ENCODE measurements at places on chromosomes 4 and X.
A peak's percentile ranks its signal among the peaks of the same experiment; 100 is the strongest.

DNA sequence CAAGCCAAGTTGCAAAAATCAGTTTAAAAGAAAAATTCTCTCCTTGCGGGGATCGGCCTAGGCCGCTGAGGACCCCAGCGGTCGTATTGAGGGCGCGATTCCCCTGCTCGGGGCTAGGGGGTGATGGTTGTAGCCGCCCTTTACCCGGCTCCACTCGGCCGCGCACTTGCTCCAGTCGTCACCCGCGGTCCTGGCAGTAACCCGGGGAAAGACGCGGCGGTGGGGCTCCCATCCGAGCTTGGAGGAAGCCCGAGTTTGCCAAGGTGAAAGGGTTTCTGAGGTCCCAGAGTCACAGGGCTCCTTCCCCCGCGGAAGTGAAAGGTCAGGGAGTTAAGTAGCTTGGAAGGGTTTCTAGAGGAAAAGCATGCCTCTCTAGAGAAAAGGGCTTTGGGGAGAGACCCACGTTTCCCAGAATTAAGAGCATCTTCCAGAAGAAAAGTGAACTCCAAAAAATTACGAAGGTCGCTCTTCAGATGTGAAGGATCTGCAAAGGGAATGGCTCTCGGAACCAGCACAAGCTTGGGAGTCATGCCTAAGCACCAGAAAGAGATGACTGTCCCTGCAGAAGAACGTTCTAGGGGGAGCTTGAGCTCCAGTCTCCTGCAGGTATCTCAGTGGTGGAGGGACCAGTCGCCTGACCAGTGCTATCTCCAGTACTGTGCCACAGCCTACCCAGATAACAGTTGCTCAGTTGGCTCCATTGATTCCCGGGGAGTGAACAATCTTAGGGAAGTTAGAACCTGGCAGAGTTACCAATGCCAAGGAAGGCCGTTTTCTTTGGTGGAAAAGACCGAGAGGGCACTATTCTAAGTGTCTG is 875 bp downstream of the LAP3 start:
- peak; percentile 57 for DNase-seq

- peak; percentile 79 for DNase-seq
Measured at GRCh38 chr4:77203380-77204197, 46.6 kb downstream of the CCNG2 start.

DNA sequence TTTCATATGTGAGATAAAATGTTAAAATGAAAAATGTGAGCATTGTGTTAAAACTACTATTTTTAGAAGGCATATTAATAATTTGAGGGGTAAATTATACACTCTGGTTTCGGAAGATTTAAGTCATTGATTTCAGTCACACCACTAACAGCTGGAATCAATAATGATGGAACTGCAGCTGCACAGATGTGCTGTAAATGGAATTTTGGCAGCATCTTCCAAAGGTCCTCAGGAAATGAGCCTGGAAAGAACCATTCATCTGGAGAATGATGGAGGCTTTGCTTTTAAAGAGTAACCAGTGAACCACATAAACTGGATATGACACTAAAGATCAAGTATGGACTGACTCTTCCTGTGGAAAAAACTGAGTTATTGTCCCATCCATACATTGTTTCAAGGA is 759.0 kb upstream of the EPHA5 start:
- DNase-seq: no peak

GRCh38 chr4:150297861-150298474 is 219.7 kb downstream of the DCLK2 start:
- peak; percentile 56 for DNase-seq

DNA sequence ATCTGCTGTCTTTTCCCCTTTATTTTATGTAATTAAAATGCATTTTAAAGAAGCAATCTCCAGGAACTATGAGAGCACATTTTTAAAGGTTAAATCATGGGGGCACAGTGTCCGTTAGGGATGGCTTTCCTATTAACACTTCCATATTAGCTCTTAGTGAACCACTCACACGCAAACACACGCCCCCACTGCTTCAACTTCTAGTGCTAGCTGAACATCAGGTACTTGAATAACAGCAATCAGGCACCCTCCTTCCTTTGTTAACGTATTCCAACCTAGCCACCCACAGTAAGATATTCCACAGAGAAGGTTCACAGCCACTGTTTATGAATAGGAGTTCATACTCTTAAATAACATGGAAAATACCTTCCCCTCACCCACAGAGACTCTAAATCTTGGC is 9.3 kb downstream of the TMEM255A start:
- no peak for DNase-seq

DNA sequence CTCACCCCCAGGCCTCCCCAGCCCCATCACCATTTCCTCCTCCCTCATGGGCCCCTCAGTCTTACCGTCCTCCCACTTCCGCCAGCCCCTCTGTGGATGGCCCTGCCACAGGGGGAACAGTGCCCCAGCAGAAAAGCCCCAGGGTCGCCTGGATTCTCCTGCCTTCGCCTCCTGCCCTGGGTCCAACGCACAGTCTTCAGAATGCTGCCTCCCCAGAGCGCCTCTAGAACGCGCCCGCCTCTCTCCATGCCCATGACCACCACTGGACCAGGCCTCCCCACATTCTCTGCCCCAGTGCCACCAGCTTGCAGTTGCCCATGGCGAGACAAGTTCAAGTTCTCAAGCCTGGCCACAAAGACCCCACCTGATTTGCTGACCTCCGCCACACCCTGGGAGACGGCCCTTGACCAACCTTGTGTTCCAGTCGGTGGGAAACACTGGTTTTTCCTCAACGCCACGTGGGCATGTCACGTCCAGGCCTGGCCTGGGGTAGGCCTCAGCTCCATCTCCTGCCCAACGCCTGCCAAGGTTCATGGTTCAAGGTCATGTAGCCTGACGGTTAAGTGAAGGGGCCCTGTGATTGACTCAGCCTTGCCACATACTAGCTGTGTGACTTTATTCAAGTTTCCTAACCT is 634 bp upstream of the PLXNB3 start:
- no peak for DNase-seq

DNA sequence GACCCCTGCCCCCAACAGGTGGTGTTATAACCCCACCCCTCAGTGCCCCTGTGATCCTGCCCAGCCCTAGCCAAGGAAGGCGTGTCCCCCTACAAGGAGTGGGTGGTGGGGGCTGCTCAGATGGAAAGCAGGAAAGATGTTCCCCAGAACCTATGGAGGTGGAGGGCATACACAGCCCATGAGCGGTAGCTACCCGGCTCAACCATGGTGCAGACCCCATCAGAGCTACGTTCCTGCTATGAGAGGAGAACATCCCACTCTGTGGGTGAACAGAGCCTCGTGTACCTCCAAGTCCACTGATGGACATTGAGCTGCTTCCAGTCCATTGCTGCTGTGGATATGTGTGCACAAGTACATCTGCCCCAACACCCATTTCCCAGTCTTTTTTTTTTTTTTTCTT is 71.1 kb downstream of the SHOX start:
- no peak for DNase-seq

DNA sequence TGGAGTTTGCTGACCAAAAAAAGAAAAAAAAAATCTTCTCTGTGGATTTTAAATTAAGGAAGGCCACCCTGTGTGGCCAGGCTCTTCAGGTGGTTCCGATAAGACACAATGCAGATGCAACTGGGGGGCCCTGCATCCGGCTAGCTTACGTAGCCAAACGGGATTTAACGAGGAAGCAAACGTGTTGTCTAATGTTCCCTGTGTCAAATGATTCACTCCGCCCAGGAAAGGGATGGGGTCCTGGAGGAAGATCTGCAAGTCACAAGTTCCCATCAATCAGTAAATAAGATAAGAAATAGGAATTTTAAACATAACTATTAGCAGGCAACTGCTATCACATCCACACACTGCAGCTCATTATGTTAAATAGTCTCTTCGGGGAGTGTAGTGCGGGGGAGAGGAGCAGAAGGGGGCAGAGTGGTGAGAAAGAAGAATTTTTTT is 216.4 kb upstream of the GYPA start:
- no peak for DNase-seq

DNA sequence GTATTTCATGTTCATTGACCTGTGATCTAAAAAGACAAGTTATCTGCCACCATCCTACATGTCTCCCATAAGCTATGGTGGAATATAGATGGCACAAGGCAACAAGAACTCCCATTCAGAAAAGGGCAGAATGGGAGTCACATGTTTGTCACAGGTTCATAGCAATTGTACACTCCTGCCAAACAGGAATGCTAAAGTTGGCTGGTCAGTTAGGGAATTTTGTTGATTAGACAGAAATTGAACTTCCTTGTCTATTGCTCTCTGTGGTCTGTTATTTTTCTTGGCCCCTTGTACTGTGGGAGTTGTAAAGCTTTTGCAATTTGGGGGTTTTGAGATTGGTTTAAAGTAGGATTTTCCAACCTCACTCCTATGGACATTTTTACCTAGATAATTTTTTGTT is 101.7 kb upstream of the SOD3 start:
- DNase-seq: no peak

- peak; percentile 68 for DNase-seq
Measured at GRCh38 chr4:1285790-1286553, 3.7 kb upstream of the MAEA start.

DNA sequence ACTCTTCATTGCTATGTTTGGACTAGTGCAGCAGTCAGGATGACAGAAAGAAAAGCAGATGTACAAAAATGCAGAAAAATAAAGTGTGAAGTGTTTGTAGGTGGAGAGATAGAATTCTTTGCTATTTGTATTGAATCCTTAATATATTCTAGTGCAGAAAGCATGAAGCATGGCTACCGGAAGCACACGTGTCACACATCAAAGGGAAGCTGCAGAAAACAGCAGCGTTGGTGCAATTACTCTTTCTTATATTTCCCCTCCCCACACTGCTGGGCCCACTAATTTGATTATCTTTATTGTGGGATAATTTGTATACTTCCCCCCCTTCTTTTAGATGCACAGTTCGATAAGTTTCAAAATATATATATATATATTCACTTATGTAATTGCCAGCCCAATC is 35.9 kb upstream of the TAPT1 start:
- DNase-seq: no peak

- DNase-seq: no peak
Measured at GRCh38 chrX:39070009-39070408, 268.8 kb downstream of the MID1IP1 start.

GRCh38 chr4:184649971-184650855 is 675 bp downstream of the PRIMPOL start:
- DNase-seq: peak; percentile 57

DNA sequence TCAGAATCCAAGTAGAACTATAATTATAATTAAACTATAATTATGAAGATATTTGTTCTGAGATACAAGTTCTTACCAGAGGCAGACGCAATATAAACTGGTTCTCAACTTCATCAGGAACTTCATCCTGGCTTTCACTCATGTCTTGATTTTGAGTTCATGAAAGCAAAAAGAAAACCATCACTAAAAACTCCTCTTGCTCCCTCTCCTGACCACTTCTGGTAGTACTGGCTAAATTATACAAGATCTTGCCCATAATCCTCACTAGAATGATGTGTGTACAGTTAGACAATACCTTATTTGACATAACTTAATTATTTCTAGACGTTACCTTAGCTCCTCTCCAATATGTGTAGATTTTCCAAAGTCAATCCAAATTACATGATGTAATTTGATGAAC is 3.7 kb downstream of the TAF7L start:
- peak; percentile 44 for DNase-seq

- DNase-seq: no peak
Measured at GRCh38 chrX:42399632-42400024, 378.3 kb downstream of the PPP1R2C start.

DNA sequence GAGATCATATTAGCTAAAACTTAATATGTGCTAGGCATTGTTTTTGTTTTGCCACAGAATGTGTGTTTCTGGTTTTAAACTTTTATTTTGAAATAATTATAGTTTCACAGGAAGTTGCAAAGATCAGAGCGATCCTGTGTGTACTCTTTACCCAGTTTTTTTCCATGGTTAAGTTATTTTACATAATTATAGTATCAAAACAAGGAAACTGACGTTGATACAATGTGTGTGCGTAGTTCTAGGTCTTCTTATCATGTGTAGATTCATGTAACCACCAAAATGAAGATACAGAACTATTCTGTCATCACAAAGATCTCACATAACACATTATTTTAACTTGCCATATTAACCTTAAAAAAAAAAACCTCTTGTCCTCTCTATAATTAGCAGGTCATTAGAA is 69.2 kb downstream of the BLTP1 start:
- no peak for DNase-seq

DNA sequence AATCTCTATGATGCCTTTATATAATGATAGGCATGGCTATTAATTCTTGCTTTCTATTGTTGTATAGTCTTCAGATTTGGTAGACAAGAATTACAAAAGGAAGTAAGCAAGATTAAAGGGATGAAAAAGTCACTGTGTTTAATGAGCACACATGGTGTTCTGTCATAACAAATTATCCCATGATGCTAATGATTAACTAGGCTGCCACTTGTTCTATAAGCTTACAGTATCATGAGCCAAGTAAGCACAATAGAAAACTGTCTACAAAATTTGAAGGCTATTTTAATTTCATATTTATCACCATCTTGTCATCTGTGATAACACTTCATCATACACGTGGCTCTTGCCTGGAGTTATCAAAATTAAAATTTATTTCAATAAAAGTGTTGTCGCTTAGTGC is 466.7 kb downstream of the GASK1B start:
- no peak for DNase-seq

DNA sequence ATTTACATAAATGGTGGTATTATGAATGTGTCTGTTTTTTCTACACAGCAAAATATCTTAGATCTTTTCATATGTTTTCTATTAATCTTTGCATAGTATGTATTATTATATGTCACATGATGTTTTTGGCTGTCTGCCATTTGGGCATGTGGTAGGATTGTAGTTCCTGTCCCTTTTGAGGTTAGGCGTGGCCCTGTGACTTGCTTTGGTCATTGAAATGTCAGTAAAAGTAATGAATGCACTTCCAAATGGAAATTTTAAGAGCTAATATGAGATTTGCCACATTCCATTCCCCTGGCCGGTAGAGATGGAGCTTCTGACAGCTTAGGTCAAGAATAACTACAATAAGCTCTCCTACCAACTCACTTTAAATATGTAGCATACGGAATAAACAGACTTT is 45.1 kb downstream of the JADE3 start:
- no peak for DNase-seq

Measured in NB4 (cell line).